ENCODE measurements at places on chromosomes 1 and 21.

GRCh38 chr1:245575710-245576109 is 420.9 kb downstream of the KIF26B start:
- no peak for DNase-seq

DNA sequence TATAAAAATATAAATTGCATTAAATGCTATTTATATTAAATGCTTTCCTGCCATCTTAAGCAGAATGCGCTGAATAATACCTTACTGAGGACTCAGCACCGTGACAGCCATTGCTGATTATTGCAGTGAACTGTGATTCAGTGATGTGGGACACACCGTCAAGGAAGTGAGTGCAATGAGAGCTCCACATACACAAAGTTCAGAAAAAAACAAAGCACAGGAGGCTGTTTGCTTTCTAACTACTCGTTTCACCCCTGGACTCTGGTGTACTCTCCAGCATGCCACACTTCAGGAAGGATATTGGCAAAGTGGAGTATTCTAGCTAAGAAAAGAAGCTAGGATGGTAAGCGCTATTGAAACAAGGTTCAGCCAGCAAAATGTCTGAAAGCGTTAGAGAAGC is 57.4 kb upstream of the CXADR start:
- no peak for DNase-seq

GRCh38 chr1:183105449-183105848 is 80.6 kb upstream of the LAMC2 start:
- no peak for DNase-seq

DNA sequence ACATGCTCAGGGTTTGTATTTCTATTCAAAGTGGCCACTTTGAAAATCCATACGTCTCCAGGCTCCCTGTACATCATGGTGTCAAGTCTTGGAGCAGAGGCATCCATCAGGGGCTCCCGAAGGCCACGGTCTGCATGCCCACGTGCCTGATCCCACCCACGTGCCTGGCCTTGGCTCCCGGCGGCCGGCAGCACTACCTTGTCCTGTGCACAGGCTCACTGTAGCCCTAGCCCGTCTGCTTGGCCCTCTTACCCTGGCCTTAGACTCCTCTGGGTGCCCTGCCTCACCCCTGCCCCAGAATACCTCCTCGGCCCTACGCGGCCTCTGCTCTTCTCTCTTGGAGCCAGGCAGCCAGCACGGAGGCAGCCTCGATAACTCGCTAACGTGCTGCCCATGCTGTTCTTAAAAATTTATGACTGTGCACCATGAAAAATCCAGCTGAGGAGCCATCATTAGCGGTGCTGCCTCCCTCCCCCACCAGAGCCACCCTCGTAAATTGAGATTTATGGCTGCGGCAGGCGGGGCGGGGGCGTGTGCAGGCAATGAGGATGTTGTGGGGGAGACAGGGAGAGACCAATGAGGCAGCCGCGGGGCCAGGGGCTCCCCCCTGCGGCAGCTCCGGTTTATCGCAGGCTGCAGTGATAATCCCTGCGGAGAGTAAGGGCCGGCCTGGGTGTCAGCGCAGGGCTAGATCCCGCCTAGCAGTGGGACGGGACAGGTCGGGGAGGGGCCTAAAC is 24.6 kb downstream of the DMAP1 start:
- DNase-seq, result no peak

- DNase-seq, result no peak
Observed at GRCh38 chr1:230896779-230897178, 28.5 kb upstream of the C1orf198 start.

DNA sequence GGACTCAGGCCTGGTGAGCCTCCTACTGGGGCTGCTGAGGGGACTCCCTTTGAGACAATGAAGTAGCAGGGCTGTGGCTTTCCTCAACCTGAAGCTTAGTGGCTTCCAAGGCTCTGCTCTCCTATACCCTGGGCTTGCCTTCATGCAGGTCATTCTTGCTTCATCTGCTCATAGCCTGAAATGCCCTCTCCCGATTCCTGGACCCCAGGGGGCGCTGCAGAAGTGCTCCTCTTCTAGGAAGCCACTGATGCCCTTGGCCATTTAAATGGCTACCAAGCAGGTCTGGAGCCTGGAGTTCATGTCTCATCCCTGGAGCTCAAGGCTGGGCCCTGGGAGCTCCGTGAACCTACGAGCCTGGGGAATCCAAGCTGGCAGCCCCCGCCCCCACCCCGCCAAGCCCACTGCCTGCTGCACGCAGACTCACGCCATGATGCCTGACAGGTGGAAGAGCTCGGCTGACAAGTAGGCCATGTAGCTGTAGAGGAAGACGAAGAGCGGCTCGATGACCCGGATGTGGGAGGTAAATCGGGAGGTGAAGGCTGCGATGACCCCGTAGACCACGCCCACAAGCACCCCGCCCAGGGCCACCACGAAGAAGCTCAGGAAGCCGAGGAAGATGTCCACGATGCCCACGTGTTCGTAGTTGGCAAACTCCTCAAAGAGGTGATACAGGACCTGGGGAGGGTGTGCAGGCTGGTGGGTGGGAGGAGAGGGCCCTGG is 45.7 kb downstream of the SLC9A1 start:
- DNase-seq, result no peak

- no peak for DNase-seq
Observed at GRCh38 chr1:103199001-103199400, 90.7 kb upstream of the COL11A1 start.

DNA sequence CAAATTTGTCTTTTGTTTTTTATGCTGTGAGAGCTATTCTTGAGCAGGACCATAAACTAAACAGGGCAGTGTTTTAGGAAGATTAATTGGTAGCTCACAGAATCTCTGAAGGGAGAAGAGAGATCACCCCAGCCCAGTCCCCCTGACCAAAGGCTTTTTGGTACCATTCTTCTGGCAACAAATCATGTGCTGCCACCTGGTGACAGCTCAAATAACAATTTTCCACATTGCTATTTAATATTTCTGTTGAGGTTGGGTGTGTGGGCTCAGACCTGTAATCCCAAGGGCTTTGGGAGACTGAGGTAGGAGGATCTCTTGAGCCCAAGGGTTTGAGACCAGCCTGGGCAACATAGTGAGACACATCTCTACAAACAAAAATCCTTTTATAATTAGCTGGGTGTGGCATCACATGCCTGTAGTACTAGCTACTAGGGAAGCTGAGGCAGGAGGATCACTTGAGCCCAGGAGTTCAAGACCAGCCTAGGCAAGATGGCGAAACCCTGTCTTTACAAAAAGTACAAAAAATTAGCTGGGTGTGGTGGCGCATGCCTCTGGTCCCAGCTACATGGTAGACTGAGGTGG is 2.2 kb upstream of the TESK2 start:
- peak; percentile 63 for DNase-seq

- no peak for DNase-seq
Observed at GRCh38 chr21:42191696-42192595, 27.0 kb upstream of the ABCG1 start.

- no peak for DNase-seq
Observed at GRCh38 chr1:2155788-2156187, 38.8 kb downstream of the FAAP20 start.

- peak; percentile 21 for DNase-seq
Observed at GRCh38 chr21:16194788-16195537, 465.2 kb downstream of the USP25 start.

DNA sequence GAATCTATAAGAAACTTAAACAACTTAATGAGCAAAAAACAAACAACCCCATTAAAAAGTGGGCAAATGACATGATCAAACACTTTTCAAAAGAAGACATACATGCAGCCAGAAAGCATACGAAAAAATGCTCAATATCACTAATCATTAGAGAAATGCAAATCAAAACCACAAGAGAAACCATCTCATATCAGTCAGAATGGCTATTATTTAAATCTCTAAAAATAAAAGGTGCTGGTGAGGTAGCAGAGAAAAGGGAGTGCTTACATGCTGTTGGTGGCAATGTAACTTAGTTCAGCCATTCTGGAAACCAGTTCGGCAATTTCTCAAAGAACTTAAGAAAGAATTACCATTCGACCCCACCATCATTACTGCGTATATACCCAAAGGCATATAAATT is 147.7 kb downstream of the FAF1 start:
- no peak for DNase-seq

DNA sequence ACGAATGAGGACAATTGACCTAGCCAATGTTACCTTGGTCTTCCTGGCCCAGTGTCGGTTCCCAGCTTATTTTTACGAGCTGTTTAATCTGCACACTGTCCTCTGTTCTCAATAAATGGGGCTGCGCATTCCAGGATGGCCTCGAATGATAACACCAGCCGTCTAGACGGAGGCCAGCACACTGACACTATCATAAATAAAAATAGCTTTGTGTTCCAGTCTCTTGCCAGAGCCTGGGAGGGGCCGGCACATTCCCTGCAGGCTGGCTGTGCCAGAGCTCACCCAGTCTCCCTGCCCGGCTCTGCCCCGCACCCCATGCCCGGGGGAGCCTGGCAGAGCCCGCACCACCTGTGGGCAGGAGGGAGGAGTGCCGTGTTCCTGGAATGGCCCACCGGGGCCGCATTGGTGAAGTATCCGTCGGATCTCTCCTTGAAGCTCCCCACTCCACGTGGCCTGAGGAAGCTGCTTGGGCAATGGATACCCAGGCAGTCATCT is 92.1 kb downstream of the SPSB1 start:
- no peak for DNase-seq

GRCh38 chr1:25055324-25055780 is 125.3 kb upstream of the RUNX3 start:
- DNase-seq, result no peak

- peak; percentile 7 for DNase-seq
Observed at GRCh38 chr1:162561616-162562469, at the start of gene UAP1. Gene UAP1 (plus strand): TSS chr1:162561722. CDS start chr1:162566069, 4,347 bp downstream.

DNA sequence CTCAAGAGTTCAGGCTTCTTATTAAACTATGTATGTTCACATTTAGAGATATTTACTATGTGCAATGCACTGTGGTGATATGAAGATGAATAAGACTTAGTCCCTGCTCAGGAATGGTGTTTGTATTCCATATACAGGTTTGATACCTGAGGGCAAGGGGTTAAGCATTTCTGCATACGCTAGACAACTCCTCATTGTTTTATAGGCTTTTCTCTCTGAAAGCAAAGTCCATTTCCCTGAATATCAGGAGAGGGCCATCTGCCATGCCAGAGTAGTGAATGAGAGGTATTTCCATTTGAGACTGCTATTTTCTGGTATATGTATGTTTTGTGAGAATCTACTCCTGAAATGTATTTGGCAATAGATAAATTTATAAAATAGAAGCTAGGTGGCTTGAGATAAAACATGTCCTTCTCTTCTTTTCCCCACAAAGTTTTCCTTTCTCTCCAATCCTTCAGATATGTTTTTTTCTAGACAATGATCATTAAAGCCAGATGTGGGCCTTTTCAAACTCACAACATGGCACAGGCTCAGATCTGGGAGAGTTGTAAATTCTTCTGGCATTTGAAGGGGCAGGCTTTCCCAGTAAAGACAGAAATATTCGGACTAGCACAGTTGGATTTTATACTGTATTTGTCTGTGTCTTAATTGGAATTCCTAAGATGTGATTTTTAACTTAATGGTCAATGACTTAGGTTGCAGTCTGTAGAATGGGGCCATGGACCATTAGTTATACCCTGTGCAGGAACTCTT is 73.3 kb upstream of the WDR26 start:
- no peak for DNase-seq

GRCh38 chr1:244353551-244354091 is 98.1 kb downstream of the ADSS2 start:
- DNase-seq, result peak; percentile 86

GRCh38 chr1:14476170-14476955 is 122.1 kb upstream of the KAZN start:
- no peak for DNase-seq

Data from H4 (cell line).